Uterine smooth muscle cell (primary cell): ENCODE measurements at places on chromosomes 6 and 20. TPM values are rescaled to one million over a fixed set of nuclear protein-coding genes. Genes with fewer than 3 reads are reported as not detected.

PTPRT gene
- under 0.01 TPM in 1 of 2 replicates, not detected in the other for total RNA-seq

OR5V1 gene
- total RNA-seq, result not detected in 2 replicates

PSORS1C2 gene
- total RNA-seq, result not detected in 2 replicates

TXLNB gene
- total RNA-seq, result 0.37 and 0.44 TPM in 2 replicates

ZC2HC1B gene
- total RNA-seq, result not detected in 2 replicates

LY6G5C gene
- total RNA-seq, result 0.33 and 0.37 TPM in 2 replicates

ISM1 gene
- 0.25 and 0.33 TPM in 2 replicates for total RNA-seq

TSPO2 gene
- not detected in 2 replicates for total RNA-seq

TRIM38 gene
- 9.0 and 11.5 TPM in 2 replicates for total RNA-seq
